ENCODE measurements at places on chromosomes 12 and 14. TPM values are rescaled to one million over a fixed set of nuclear protein-coding genes. Genes with fewer than 3 reads are reported as not detected.

Gene LRP1
- 29.9 TPM for polyA plus RNA-seq

Gene TC2N
- 10.9 TPM for polyA plus RNA-seq

Gene IRAK4
- 3.9 TPM for polyA plus RNA-seq

Gene RIPK3
- polyA plus RNA-seq: 0.32 TPM

Gene GPR68
- polyA plus RNA-seq: 0.19 TPM

Data from GM23338 (cell line).